ENCODE measurements at places on chromosomes 1 and 21.
A peak's percentile ranks its signal among the peaks of the same experiment; 100 is the strongest.

- no peak for DNase-seq
Measured at GRCh38 chr1:39632682-39633417, 6.6 kb downstream of the HEYL start.

DNA sequence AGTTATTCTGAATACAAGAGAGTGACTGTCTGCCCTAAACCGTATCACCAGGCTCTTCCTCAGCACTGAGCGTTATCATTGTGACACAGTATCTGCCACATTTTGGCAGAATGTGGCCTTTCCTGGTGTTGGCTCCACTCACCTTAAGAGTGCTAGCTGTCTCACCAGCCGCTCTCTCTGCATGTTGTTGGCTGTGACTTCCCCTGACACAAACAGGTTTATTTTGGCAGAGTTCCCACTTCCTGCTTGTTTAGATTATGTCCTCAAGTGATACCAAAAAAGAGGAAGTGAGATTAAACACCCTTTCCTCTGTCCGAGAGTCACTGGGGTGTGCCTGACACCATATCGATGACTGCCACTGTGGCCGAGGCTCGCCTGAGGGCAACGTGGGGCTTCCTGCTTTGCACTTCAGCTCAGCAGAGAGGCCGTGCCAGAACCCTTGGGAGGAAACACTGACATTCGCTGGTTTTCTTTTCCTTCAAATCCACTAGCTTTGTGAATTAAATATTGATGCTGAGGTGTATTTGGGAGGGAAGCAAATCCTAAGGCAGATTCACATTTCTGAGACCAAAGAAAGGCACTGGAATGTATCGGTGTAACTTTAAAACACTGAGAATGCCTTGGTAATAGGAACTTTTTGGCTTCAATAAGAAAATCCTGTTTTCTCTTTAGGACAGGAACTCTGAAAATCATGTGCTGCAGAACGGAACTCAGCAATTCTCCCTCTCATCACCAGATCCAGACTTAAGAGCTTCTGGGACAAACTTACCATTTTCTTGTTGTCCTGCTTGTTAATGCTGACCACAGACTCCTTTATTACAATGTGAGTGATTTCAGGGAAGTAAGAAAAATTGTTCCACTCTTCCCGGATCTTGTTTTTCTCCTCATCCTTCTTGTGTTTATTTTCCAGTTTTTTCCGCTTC lies 102.1 kb downstream of the JAK1 start:
- peak; percentile 99 for DNase-seq

- DNase-seq: no peak
Measured at GRCh38 chr1:223219846-223220610, 77.0 kb upstream of the TLR5 start.

DNA sequence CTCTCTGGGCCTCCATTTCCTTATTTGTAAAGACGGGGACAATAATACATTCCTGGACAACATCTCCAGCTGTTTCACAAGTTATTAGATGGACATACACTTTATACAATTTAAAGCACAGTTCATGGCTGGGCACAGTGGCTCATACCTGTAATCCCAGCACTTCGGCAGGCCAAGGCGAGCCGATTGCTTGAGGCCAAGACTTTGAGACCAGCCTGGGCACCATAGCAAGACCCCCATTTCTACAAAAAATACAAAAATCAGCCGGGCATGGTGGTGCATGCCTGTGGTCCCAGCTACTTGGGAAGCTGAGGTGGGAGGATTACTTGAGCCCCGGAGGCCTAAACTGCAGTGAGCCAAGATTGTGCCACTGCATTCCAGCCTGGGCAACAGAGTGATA lies 34.1 kb downstream of the IGSF21 start:
- DNase-seq: no peak

DNA sequence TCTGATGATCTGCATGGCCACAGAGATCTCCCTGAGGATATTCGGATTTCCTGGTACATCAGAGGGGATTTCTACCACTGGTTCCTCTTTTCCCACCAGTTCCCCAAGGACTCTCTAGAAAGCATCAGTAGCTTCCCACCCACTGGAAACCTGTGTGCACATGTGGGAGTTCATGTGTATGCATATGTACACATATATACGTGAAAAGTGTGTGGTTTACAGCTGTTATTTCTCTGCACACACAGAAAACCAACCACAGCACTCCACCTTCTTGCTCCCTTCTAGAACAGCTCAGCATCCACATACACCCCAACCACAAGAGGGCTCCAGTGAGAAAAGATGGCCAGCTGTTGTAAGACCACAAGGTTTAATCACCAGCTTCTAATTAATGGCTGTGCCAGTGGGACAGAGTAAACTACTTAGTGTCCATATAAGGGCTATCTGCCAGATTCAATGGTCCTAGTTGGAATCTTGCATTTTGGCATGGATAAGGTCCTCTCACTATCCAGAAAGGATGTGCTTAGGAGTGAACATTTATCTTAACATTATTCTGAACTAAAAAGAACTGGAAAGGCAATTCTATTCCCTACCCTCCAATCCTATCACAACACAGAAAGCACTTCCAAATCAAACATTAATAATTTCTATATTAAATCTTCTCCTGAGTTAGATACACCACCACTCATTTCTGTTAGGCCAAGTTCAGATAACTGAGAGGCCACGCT lies 24.1 kb downstream of the GPR3 start:
- peak; percentile 67 for DNase-seq

GRCh38 chr1:16067127-16067768 lies 6.2 kb downstream of the FAM131C start:
- peak; percentile 70 for DNase-seq

DNA sequence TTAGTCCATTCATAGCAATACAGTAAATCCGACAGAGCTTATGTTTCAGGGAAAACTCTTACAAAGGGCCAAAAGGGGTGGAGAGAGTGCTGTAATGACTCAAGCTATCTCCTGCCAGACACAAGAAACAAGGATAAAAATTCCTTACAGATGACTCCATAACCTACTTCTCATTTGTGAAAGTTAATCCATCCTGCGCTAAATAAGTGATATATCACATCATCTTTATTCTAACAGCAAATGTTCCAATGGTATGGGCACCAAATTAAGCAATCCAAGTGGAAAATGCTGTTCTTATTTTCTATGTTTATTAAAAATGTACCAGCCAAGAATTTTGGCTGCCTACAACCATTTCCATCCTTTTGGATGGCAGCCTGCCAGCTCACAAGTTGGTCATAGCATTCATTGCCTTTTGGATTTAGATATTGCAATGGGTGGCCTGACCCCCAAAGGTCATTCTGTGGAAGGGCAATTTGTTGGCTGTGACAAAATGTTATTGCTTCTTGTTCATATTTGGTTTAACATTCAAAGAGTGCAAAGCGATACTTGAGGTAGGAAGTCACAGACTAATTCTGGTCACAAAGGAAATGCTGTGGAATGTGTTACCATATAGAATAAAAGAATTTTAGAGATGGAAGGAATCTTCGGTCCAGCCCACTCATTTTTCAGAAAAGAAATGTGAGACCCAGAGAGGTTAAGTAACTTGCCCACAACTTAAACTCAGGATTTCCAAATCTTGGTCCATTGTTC lies 2.8 kb upstream of the ENAH start:
- DNase-seq: peak; percentile 61

GRCh38 chr1:98389809-98390208 lies 271.7 kb upstream of the SNX7 start:
- DNase-seq: no peak

- DNase-seq: no peak
Measured at GRCh38 chr1:24084050-24084449, 27.9 kb downstream of the MYOM3 start.

DNA sequence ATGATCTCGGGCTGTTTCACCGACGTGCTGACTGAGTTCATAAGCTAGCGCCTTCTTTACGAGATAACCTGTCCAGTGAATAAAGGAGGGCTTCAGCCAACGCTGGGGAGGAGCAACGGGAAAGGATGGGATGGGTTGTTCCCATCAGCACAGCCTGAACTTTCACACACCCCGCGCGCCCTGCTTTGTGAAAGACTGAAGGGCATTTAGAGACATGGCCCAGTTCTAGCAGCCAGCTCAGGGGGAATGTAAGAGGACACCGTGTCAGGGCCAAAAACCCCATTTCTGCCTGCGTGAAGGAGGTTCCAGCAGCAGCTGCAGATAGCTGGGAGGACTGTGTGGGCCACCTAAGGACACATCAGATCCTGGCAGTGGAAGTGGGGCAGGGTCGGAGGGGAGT lies 255.1 kb upstream of the RAB4A start:
- no peak for DNase-seq

GRCh38 chr1:155177192-155177917 lies 3.7 kb downstream of the TRIM46 start:
- DNase-seq: no peak

DNA sequence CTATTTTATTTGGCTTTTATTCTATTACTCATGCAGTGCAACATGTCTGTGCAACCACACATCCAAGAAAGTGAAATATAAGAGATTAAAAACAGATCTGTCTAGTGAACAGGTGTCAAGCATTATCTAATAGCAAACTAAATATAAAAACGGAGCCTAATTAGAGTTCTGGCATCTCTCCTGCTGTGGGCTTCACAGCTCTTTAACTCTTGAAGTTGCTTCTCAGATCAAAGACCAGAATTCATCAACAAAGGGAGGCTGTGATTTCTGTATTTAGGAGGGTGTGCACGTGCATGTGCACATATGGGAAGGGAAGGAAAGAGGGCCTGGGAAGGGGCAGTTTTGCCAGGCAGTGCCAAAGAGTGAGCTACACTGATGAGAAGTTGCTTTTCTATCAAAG lies 81.0 kb downstream of the MIS18A start:
- no peak for DNase-seq

DNA sequence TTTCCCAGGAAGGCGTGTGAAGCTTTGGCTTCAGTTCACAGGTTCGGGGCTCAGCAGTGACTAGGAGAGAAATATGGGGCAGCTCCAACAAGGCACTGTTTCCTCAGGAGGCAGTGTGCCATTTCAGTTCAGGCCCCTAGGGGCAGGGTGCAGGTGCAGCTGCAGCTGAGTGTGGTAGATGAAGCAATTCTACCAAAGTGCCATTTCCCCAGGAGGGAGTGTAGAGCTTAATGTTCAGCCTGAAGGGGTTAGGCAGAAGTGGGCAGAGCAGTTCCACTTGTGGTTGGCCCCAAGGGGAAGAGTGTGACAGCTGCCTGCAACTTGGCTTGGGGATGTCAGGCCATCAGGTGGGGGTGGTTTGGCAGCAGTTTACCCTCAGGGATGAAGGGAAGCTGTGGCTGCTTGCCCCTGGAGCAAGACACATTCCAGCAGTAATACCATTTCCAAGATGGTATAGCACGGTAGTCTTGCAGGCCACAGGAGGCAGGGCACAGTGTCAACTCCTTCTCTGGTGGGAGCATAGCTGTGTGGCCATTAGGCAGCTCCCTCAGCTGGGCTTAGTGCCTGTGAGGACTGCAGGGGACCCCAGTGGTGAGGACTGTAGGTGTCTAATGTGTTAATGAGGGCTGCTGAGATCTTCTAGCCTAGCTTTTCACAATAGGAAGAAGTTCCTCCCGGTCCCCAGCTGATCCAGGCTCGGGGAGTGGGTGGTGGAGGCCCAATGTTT lies 34.7 kb downstream of the RGSL1 start:
- peak; percentile 46 for DNase-seq

DNA sequence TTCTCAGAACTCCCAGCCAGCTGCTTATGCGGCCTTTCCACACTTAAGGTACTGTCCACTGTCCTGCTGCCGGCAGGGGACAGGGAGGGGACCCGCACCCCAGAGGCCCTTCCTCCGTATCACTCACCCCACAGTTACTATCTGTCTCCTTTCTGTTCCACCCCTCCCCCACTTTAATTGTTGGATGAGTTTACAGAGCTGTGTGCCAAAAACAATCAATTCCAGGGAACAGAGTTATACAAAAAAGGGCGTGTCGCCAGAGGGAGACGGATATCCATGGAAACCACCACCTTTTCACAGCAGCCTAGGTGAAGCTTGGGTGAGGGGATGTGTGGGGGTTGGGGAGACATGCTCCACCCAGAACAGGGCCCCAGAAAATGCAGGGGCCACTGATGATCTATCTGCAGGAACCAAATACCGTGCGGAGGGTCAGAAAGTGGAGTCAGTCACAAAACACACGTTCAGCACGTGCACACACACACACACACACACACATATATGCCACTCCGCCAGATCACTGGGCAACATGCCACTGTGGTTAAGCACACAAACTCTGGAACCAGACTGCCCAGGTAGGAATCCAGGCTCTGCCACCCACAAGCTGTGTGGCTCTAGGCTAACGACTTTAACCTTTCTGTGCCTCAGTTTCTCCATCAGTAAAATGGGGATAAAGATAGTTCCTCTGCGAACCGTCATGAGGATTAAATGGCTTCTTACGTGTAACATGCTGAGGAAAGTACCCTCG lies 30.5 kb downstream of the CASZ1 start:
- peak; percentile 68 for DNase-seq

DNA sequence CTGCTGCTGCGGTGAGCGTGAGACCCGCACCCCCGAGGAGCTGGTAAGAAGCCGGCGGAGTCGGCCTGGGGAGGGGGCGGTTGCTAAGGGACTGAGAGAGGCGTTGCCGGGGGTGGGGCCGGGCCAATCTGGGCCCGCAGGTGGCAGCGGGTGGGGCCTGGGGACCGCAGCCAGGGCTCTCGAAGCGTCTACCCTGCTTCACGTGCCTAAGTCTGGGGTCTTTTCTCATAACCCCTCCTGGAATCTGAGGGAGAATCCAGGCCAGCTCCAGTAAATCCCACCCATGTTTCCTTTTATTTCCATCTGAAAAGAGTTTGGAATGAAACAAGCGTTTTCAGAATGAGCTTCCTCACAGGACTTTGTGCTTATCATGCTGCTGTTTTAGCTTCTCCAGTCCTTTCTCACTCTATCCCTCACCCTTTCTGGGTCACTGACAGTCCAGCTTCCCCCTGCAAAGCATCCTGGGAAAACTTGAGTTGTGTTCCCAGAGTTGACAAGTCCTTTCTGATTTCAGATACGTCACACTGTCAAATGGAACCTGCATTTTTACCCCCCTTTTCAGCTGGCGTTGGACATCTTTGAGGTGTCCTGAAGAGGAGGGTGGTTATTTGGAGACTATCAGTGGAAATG lies 431 bp downstream of the CLCN6 start:
- DNase-seq: peak; percentile 36

DNA sequence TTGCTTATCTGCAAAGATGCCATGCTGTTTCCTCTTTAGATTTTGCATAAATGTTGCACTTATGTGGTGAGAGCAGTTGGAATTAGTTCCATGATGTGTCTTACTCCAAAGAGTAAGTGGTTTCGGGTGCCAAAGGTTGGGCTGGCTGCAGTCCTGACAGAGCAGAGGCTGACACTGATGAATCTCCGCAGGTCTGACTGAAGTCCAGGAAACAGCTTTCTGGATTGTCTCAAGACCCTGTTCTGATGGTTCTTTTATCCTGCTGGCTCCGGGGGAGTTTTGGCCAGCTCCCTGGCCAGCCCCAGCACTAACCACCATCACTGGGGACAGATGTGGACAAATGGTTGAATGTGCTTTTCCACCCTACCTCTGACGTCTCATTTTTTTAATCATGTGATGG lies 207.2 kb upstream of the KIAA0040 start:
- DNase-seq: no peak
